Upper lobe of right lung (tissue), 1 donor: ENCODE measurements at places on chromosomes 16 and 17. TPM values are rescaled to one million over a fixed set of nuclear protein-coding genes. Genes with fewer than 3 reads are reported as not detected.

DNA sequence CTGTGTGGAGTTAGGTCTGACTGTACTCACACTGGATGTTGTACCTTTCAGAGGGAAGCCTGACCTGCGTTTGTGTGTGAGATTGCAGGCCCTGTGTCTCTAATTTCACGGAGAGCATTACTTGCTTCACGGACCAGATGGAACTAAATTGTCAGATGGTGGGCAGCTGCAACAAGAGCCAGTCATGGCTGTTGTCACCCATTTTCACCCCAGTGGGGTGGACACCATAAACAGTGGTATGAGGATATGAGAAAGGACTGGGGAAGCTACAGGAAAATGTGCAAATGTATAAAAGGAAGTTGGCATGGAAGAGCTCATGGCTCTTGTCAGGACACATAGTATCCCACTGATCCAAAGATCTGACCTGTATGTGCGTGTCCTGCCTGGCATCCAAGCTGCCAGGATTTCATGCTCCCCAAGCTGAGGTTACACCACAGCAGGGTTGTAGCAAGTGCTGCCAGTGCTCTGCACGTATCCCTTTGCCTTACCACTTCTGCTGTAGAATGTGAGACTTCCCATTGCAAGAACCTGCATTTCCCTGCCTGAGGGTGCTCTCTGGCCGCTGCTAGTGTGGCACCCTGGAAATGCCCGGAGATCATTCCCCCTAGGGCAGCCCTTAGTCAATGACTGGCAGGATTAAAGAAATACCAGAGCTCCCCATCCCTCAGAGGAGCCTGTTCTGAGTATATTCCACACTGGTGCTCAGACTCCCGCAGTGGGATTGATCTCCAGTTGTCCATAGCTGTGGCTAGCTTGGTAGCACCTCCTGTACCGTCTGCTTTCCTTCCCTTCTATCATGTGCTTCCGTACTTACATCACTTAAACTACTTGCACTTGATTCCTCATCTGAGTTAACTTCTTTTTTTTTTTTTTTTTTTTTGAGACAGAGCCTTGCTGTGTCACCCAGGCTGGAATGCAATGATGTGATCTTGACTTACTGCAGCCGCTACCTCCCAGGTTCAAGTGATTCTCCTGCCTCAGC, 70.4 kb upstream of the TANC2 start:
- no peak for DNase-seq
- H3K27ac ChIP-seq = peak overlapping the region; percentile 55
- no peak overlapping the region for H3K4me3 ChIP-seq
- H3K36me3 ChIP-seq = no peaks in the 10 kb centered on the region
- peaks cover 22% of the 10 kb centered on the region for H3K4me1 ChIP-seq

- no peaks in the 10 kb centered on the region for H3K36me3 ChIP-seq
- H3K27me3 ChIP-seq = no peaks in the 10 kb centered on the region
- H3K4me1 ChIP-seq = no peaks in the 10 kb centered on the region
- no peak overlapping the region for H3K27ac ChIP-seq
- no peak for DNase-seq
These were observed 57.3 kb downstream of the ZFPM1 start for GRCh38 chr16:88510091-88510994.

The PDXDC1 gene
- 100 TPM for total RNA-seq

The RRAD gene
- 11.1 TPM for total RNA-seq

The TVP23B gene
- 42.1 TPM for total RNA-seq
